ENCODE measurements at places on chromosomes 5 and 9.

GRCh38 chr9:112325600-112325999 is 7.8 kb downstream of the PTBP3 start:
- no peak for DNase-seq

- no peak for DNase-seq
These were observed 896.6 kb downstream of the TLE1 start for GRCh38 chr9:80792726-80793125.

GRCh38 chr9:137956039-137956438 is 78.5 kb downstream of the CACNA1B start:
- DNase-seq: no peak

DNA sequence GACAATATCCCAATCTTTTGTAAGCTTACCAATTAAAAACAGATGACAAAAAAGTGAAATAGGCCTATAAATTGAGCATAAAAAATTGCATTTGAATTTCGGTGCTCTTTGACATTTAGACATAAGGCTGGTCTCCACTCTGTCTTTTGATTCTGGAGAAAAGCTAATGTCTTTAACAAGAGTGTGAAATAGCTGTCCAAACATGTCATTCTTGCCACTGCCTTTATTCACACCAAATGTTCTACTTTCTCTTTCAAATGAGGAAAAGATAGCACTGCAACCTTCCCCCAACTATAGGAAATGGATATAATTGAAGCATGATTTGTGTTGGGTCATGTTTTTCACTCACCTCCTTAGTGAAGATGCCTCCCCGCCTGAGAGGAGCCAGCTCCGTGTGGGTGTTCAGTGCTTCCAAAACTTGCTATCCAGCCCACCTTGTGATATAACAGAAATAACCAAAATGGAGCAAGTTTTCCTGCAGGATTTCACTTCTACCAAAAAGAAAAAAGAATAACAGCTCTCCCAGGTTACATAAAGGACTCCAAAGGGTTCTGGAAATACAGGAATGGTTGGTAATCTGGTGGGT is 55.2 kb upstream of the STK32A start:
- no peak for DNase-seq

DNA sequence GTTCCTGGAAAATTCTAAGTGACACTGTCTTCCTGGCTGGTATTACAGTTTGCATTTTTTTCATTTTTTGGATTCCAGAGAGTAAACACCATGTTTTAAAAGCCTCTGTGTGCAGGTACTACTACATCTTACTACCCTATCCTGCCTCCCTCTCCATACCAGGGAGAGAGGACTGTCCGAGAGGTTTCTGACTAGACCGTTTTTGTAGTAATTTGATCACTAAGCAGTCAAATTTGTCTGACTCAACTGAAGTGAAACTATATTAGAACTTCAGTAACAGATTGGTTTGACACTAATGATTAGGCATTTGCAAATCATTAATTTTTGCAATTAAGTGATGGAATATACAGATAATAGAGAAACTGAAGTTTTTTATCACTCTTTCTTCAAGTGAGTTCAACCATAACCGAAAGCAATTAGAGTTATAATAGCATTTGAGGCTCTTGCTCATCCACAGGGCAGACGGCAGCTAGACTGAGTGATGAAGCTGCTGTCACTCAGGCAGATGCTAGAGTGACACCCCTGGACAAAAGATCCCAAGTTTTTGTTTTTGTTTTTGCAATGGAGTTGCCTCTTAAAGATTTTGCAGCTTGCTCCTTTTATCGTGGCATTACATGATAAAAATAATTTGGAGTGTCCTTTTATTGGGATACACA is 44.3 kb downstream of the SMARCA2 start:
- no peak for DNase-seq

- no peak for DNase-seq
These were observed 791.4 kb downstream of the MTRR start for GRCh38 chr5:8660133-8660893.
